ENCODE measurements at places on chromosomes 7 and 10. TPM values are rescaled to one million over a fixed set of nuclear protein-coding genes. Genes with fewer than 3 reads are reported as not detected.

The CPN1 gene
- polyA plus RNA-seq = not detected

The CRHR2 gene
- polyA plus RNA-seq = not detected

DNA sequence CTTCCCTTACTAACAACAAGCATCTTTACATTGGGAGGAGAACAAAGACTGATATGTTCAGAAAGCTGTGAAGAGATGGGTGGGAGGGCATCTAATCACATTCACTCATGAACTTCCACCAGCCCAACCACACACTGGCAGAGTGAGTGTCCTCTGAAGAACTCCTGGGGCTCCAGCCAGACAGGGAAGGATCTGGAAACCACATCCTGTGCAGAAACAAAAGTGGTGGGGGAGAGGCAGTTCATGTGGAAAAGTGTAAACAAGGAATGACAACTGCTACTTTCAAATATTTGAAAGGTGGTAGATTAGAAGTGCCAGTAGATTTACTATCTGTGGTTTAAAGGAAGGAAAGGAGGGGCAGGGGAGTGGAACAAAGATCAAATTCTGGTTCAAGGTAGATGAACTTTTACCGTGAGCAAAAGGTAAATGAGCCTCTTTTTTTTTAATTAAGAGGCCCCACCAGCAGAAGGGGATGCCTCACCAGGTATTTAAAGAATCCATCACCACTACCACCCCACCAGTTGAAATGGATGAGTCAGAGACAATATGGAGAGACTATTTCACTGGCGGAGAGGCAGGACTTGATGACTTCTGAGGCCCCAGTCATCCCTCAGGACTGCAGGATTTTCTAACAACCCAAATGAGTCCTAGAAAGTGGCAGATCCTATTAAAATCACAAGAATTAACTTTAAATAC, 34.5 kb downstream of the GOT1 start:
- DNase-seq = no peak

- DNase-seq = peak; percentile 36
Observed at GRCh38 chr10:78335691-78336401, 302.2 kb downstream of the RPS24 start.

DNA sequence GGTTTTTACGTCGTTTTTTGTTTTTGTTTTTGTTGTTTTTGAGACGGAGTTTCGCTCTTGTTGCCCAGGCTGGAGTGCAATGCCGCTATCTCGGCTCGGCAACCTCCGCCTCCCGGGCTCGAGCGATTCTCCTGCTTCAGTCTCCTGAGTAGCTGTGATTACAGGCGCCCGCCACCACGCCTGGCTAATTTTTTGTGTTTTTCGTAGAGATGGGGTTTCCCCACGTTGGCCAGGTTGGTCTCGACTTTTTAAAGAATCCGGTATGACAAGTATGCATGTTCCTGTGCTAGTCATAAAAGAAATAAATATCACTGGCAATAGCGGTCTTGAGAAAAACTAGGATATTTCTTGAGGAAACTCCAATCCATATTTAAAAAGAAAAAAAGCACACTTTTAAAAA, 2.7 kb upstream of the ARL4A start:
- DNase-seq = no peak

DNA sequence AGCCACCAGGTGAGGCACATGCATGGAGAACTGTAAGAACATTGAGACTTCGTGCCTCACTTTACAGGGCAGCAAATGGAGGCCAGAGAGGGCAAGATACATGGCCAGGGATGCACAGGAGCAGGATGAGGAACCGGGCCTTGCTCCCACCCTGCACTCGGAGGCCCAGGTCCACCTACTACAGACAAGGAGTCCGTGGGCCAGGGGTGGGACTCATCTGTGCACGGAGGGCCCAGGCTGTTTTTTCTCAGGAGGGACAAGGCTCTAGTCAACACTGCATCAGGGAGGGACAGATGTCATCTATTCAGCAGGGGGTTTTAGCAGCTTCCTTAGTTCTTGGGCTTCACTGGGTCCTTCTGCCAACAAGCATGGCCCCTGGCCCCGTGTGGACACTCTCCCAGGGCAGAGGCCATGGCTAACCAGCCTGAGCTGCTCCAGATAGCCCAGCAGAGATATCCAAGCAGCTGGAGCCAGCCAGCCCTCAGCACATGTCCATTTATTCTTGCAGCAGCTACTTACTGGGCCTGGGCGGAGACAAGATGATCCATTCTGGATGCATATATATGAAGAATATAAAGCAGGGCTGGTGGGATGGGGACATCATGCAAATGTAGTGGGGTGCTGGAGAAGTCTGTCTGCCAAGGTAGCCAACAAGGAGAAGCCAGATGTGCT, 134.5 kb upstream of the RET start:
- DNase-seq = no peak

- DNase-seq = no peak
Observed at GRCh38 chr10:44069573-44069972, 315.3 kb downstream of the CXCL12 start.

DNA sequence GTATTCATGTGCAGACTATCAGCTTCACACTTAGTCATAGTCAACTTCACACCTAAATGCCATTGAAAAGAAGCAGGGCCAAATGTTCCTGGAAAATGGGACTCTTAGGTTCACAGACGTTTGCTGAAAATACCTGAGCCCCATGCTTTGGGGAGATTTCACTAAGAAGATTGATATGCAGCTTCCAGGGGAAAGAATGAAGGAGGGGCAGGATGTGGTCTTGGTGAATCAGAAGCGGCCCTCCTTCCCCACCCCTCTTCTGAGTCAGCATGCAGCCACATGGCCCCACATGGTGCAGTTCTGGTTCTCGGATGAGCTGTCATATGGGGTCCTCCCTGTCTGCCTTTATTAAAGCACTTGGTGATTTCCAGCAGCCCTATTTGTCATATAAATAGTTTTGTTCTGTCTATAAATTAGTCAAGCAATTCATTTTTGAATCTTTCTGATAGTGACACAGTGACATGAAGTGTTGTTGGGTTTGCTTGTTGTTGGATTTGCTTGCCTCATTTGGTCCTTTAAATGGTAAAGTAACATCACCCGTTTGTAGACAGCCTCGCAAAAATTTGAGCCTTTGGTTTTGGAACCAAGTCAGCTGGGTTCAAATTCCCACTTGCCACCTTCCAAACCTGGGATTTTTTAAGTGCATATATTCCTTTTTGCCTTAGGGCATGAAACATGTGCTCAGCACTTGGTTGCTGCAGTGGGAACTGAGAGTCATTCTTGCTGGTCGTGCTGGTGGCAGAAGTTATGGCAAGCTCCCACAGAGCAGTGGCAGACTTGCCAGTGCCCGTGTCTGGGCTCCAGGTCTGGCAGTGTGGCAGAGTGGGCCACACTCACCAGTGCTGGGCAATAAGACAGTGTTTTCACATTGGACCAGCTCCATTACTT, 68.1 kb upstream of the CDK6 start:
- no peak for DNase-seq

DNA sequence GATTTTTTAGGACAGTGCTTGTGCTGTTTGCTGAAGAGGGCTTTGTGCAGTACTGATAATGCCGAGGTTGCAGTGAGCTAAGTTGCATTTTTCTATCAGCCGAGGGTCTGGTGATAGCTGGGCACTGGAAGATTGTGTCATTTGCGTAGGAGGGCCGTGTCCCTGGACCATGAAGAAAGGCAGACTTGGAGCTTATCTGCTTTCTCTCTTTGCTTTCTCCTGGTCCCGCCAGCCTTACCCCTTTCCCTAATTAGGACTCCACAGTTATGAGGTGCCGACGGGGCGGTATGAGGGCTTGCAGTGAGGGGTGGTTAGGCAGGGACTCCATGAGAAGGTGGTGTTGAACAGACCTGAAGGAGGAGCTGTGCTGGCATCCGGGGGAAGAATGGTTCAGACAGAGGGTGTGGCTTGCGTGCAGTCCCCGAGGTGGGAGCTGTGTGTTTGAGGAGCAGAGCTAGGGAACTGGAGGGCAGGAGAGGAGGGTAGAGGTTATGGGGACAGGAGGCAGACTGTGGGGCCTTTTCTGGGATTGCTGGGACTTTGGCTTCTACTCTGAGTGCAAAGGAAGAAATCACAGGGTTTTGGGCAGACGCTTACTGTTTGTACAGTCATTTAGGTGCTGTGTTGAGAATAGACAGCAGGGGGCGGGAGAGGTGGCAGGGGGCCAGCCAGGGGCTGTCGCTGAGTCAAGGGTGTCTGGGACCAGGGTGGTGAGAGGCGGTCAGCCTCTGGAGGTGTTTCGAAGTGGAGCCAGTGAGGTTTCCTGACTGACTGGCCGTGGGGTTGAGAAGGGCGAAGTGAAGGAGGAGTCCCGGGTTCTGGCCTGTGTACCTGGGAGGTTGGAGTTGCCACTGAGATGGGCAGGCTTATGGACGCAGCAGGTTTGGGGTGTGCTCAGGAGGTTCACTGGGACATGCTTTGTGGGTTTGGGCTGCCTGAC, 43.4 kb downstream of the PRF1 start:
- DNase-seq = peak; percentile 66

GRCh38 chr10:112531421-112531820, 84.4 kb downstream of the VTI1A start:
- no peak for DNase-seq

DNA sequence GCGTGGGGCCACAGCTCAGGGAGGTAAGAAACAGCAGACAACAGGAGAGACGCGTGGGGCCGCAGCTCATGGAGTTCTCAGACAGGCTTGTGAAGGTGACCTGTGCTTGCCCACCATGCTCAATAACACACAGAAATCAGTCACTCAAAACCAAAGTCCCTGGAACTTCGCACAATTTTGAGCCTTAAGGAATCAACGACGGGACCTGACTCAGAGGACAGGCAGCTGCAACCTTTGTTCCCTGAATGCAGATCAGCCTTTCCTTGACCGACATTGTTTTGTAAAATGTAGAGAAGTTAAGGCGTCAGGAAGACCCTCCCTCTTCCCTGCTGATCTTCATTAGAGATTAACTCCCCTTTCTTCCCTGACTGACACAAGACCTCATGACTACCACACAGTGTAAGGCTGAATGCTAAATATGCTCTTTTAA, 8.5 kb upstream of the KNDC1 start:
- no peak for DNase-seq

DNA sequence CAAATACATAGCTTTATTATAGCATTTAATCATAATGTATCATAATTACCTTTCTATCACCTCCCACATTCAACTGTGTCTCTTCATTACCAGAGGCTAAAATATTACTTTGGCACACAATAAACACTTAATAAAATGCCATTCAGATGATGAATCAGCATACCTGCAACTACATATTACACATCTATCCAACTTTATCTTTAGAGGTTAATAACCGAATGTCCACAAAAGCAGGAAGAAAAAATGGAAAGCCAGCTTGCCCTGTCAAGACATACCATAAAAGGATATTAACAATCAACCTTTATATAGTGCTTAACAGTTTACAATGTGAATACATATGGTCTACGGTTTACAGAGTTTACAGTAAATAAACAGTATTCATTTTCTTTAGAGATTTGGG, 12.7 kb downstream of the CACUL1 start:
- no peak for DNase-seq
